ENCODE measurements at places on chromosomes 1 and 21.

- peak; percentile 68 for DNase-seq
Measured at GRCh38 chr1:46301808-46302640, 1.4 kb downstream of the LRRC41 start.

DNA sequence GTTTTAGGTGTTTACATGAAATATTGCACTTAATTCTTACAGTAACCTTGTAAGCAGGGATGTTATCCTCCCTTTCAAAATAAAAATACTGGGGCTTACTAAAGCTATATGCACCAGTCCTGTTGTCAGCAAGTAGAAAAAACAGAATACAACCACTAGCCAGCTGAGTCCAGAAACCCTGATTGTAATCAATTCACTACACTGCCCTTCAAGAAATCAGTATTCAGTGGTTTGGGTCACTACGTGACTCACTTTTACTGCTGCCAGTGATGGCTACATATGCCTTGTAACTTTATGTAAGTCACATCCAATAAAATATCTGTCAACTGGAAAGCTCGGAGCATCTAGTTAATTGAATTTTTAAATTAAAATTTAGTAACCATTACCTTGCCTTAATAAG is 376.3 kb upstream of the DEPDC1 start:
- DNase-seq, result no peak

DNA sequence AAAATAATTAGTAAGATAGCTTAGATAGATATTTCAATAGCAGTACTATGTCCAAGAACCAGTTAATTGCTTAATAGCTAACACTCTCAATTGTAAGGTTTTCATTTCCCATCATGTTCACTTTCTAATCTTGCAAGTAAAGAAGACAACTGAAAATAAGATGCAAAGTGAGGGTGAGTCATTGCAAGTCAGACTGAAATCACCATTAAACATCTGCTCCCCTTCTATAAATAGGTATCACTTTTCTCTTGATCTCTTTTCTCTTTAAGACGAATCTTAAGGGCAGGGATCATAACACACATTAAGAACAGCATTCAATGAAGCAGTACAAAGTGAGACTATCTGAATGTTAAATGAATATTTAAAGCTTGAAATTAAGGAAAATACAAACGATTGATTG is 40.4 kb downstream of the UBR4 start:
- peak; percentile 30 for DNase-seq

DNA sequence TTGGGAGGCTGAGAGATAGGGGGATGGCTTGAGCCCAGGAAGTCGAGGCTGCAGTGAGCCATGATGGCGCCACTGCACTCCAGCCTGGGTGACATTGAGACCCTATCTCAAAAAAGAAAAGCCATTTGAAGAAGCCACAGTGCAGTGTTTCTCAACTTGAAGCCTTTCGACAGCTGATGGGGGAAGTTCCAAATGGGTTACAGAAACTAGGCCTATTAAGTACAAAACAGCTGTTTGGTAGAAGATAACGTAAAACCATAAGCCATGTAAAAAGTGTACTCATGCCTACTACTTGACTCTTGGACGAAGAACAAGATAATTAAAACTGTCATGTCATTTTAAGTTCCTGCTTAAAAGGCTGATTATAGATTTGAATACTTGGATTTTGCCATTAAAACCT is 16.6 kb downstream of the COPA start:
- no peak for DNase-seq

DNA sequence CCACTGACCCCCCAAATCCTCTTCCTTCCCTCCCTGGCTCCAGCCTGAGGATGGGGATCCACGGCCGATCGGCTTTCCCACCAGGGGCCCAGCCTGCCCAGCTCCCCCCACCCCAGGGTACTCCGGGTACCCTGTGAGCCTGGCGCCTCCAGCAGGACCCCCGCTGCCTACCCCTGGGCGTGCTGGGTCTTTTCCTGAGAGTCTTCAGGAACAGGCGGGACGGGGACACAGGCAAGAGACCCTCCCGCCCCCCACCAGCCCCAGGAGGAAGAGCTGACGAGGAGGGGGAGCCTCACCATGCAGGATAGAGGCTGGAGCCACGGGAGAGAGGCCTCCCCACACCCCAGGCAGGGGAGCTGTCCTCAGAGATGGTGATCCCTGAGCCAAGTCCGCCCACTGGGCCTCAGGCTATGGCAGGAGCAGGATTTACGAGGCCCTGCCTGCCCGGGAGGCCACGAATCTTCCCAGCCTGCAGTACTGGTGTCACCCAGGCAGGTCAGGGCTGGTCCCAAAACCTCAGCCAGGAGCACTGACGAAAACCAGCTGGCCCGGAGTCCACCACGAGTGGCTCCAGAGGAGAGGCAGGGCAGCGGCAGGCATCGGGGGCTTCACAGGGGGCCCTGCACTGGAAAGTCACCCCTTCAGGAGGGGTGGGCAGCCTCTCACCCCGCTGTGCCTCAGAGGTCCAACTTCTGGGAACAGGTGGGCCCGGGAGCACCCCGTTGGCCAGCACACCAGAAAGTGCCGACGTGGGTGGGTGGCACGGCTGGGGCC is 58.0 kb downstream of the MEGF6 start:
- DNase-seq, result no peak

GRCh38 chr1:232940262-232940661 is 10.1 kb upstream of the NTPCR start:
- no peak for DNase-seq

GRCh38 chr1:227712648-227713047 is 22.5 kb downstream of the JMJD4 start:
- no peak for DNase-seq

- DNase-seq, result no peak
Measured at GRCh38 chr1:232985882-232986526, 35.6 kb downstream of the NTPCR start.

- no peak for DNase-seq
Measured at GRCh38 chr1:42318601-42319000, 16.4 kb downstream of the FOXJ3 start.

GRCh38 chr1:240712014-240712731 is 100.2 kb upstream of the GREM2 start:
- no peak for DNase-seq

DNA sequence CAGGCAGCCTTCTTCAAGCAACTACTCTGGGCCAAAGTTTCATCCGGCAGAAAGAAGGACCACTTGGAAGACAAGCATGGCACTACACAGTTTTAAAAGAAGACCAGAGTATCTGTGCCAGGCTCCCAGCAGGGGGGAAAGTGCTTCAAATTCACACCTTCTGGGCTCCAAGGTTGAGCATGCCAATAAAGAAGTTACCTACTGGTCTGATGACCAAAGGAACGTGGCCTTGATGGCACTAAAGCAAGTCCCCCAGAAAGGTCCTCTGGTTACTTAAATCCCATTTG is 73.5 kb downstream of the CD46 start:
- no peak for DNase-seq

DNA sequence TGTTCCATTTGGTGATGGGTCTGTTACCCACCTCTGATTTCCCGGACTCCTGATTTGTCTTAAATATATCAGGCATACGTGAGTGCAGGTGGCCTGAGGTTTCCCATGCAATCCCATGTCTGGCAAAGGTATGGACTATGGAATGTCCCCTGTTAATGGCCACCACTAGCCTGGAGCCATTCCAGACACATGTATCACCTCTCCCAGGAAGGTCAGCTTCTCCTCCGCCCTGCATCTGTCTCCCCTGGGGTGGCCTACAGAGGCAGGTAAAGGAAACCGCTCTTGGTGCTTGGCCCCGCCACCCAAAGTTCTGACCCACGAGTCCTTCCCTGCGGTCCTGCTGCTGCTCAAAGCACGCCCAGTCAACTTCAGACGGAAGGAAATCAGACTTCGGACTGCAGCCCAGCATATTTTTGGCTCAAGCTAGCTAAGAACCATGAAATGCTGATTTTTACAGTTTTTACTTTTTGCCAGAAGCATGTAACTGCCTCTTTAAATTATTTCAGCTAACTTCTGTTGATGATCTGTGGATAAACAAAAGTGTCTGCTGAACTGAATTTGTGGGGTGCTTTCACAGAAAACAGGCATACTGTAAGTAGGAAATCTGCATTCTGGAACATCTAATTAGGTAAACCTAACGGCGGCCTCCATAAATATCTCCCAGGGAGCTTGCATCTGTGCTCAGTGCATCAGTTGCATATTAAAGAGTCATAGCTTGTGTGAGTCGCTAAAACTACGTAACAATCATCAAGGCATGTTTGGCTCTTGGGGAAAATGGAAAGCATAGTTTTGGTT is 105.9 kb downstream of the PCP4 start:
- DNase-seq, result no peak

DNA sequence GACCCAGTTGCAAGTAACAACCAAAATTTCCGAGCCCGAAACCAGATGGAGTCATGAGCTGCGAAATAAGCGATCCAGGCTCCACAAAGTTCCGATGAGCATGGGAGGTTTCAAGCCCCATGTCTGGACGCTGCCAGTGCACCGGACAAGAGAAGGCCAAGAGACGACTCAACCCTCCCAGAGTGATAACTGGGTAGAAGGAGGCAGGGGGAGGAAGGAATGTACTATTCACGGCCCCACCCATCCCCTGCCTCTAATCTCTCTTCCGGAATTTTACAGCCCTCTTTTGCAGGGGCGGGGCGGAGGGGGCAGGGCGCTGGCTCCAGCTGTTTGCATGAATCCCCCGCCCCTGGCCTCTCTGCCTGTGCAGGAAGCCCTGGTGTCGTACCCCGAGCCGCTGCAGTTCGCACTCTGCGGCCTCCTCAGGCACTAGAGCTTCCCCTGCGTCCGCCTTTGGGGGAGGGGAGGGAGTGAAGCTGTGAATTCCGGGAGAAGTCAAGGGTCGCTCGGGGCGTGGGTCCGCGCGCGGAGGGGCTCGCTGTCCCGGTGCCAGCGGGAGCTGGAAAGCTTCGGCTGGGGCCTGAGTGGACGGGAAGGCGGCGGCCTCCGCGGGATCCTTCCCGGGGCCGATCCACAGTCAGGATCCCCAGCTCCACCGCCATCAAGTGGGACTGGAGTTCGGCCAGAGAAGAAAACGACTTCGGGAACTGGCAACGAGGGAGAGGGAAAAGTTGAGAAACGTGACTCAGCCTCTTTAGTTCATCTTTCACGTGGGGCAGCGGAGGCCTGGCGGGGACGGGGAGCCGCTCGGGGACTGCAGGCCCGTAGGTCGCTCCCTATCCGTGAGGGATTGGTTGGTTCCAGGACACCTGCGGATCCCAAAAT is 6.3 kb upstream of the PTP4A2 start:
- peak; percentile 95 for DNase-seq

DNA sequence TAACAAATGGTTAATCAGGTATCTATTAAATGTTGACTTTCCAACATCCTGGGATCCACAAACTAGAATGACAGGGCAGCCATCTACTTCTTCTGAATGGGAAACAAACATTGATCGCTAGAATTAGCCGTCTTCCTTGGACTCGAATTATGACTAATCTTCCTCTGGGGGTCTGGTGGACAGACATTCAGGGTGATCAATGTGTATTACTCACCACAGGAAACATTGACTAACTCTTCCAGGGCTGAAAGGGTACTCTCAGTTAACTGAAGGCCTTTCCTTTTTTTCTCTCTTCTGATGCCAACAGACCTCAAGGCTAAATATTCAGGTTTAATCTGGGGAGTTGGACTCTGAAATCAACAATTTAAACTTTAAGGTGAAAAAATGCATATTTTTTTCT is 9.5 kb downstream of the NOL9 start:
- peak; percentile 67 for DNase-seq

GRCh38 chr1:155241069-155241679 is 14.1 kb downstream of the ENTREP3 start:
- peak; percentile 87 for DNase-seq

DNA sequence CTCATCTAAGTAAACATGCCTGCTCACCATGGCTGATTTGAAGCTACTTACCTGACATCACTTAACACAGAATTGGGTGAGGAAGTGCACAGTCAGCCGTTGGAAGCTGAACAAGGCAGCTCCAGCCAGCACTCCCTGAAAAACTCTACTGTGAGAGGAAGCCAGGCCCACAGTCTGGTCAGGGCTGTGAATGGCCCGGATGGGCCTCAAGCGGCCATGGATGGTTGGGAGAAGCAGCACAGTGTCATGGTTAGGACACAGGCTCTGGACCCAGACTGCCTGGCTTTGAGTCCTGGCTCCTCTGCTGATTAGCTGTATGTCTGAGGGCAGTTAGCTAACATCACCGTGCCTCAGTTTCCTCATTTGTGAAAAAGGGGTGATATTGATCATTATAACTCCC is 267.8 kb downstream of the GRIK3 start:
- no peak for DNase-seq

DNA sequence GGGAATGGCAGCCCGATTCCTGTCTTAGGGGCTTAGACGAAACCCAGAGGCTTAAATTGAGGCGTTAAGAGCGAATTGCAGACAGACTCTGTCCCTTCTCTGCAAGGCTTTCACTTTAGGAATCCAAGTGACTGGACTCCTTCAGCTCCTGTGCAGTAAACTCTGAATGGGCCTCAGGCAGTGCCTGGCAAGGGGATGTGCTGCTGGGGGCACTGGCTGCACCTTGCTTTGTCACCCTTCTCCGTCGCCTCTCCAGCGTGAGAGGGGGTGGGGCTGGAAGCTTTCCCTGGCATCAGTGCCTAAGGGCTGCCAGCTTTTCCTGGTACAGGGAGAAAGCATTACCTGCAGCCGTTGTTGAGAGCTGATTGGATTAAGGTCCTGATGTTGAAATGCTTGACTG is 39.9 kb upstream of the NFASC start:
- DNase-seq, result no peak

DNA sequence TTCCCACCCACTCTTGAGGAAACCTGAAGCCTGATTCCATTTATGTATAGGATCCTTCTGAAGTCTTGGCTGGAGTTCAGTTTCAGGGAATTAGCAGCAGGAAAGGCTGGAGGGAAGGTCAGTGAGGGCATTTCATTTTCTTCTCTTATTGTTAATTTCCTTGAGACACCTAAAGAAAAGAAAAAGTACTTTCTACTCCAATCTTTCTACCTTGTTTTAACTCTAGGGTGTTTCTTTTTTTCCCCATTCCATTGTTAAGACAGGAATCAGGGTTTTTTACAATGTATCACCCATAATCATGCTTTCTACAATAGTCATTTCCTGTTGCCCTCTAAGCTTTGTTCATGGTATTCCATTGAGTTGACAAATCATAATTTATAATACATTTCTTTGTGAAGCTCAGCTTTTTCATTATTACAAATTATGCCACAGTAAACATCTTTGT is 27.4 kb downstream of the SNRPE start:
- DNase-seq, result peak; percentile 40

DNA sequence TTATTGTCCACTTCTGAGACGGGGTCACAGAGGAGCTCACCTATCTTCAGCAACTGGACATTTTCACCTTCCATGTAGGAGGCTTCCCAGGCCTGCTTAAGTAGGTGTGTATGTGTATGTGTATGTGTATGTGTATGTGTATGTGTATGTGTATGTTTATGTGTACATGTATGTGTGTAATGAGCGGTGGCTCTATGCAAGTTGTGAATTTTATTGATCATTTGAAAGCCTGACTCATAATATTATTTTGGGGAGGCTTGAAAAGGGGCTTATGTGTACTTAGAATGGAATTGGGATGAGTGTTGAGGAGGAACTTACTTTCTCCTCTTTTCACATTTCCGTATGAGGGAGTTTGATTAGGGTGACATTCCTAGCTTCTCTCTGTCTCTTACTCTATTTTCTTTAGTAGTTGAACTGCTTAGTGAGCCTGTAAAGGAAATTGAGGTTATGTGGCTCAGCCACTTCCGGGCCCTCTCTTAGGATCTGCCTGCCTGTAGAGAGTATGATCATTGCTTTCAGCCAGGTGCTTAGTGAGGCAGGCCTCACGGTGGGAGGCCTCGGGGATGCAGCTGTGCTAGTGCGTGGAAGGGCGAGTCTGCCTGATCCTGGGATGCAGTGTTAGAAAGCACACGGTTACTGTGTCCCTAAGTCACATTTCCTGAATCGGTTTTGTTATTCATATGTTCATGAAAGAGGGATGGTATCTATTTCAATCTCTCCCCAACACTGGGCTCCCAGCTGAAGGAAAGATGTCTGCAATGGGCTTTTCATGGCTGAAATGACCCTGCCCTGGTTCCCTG is 61.0 kb downstream of the IER5 start:
- DNase-seq, result no peak
